OCI-M1 (cell line): ENCODE measurements at places on chromosomes 4 and X.

- DNase-seq, result peak; percentile 22
These were observed 124.2 kb upstream of the MBNL3 start for GRCh38 chrX:132612821-132613564.

DNA sequence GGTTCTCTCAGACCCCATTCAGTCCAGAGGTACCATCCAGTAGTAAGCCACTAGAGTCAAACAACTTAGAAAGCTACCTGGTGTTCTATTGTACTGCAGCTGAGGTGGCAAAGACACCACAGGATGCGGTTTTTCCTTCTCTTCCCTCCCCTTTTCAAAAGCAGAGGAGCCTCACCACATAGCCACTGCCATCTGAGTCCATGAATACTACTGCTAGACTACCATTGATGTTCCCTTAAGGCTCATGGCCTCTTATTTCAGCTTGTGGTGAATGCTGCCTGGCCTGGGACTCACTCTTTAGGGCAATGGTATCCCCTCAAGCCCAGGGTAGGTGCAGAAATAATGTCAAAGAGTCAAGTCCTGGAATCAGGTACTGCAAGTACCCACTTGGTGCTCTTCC lies 41.8 kb upstream of the KLHL4 start:
- DNase-seq, result no peak

DNA sequence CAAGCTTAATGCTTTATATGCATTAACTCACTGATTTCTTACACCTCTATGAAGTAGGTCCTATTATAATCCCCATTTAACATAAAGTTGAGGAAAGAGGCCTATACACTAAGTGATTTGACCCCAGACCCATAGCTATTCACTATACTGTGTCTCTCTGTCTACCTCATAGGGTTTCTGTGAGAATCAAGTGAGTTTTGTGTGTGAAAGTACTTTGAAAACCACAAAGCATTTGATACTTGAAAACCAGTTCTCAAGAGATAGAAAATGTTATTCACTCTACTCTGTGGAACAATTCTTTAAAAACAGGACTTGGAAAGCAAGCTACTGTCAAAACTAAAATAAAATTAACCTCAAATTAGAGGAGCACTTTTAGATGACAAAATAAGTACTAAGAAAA lies 35.0 kb downstream of the SHROOM3 start:
- no peak for DNase-seq

GRCh38 chrX:154373340-154374306 lies 811 bp downstream of the FLNA start:
- no peak for DNase-seq

DNA sequence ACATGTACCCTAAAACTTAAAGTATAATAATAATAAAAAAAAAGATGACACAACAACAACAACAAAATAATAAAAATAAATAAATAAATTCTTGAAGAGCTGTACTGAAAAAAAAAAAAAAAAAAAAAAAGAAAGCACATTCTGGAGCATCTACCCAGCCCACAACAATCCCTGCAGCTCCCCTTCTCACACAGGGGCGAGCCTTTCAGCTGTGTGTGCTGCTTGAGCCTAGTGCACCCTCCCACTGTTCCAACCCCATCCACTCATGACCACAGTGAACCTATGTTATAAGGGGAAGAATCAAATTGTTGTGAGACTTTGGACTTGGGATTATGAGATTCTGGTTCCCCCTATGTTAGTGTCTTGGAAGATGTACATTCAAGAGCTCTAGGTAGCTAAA lies 161.5 kb upstream of the JADE1 start:
- DNase-seq, result no peak

DNA sequence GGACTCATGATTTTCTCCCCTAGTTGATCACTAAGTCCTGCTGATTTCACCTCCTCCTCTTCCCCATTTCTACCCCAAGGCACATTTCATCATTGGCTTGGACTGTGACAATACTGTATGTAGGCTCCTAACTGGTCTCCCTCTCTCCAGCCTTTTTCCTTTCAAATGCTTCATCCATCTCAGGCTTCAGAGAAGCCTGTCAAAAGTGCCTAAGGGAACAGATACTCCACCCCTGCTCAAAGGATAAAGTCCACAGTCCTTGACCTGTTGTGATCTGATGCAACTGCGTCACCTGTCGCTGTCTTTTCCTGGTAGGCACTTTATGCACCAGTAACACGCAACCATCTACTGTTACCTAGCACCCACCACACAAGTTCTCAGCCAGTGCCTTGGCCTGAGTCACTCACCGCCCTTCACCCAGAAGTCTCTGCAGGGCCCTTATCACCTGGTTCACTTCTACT lies 12.8 kb downstream of the SCARB2 start:
- DNase-seq, result peak; percentile 15

- DNase-seq, result no peak
These were observed 87.7 kb downstream of the COL25A1 start for GRCh38 chr4:109214622-109215301.

GRCh38 chr4:52071791-52072546 lies 20.9 kb downstream of the SPATA18 start:
- DNase-seq, result no peak

DNA sequence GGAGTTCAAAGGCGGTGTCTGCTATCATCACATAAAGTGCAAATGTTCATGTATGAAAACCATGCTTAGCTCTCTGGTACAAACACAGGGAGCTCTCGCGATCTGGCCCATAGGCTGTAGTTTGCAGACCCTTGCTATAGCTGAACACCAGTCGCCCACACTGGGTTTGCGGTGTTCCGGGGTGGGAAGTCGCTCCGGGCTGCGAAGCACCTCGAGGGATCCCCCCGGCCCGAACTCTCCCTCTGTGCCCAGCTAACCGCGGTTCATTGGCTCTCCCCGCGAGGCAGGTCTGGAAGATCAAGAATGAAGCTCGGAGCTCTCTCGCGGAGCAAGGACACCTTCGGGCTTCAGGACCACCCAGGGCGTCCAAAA lies 341 bp upstream of the PRPS2 start:
- DNase-seq, result no peak

- DNase-seq, result no peak
These were observed 92.7 kb downstream of the STK32B start for GRCh38 chr4:5143940-5144339.

- DNase-seq, result no peak
These were observed 128.8 kb upstream of the NKX1-1 start for GRCh38 chr4:1534876-1535526.

GRCh38 chrX:30748342-30748960 lies 95.2 kb downstream of the GK start:
- no peak for DNase-seq

GRCh38 chrX:153627675-153628111 lies 19.3 kb upstream of the DUSP9 start:
- no peak for DNase-seq

- peak; percentile 80 for DNase-seq
These were observed 31.5 kb upstream of the IL21 start for GRCh38 chr4:122652379-122652778.

GRCh38 chr4:163603257-163603656 lies 108.8 kb downstream of the TMA16 start:
- DNase-seq, result no peak

DNA sequence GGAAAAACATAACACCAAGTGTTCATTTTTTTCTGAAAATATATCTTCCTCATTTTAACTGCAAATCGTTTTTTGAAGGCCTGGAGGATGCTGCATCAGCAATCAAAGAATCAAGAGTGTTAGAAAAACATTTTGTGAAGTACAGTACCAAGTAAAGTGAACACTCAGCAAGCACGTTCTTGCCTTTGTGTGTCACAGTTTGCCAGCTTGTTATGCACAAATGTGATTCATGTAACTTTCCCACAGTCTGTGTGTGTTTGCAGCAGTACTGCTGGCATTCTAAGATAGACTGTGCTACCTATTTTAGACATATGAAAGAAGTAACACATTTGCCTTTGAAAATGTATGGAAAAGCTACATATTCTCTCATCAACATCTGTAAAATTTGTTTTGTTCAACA lies 1617.7 kb downstream of the RPA4 start:
- DNase-seq, result no peak

DNA sequence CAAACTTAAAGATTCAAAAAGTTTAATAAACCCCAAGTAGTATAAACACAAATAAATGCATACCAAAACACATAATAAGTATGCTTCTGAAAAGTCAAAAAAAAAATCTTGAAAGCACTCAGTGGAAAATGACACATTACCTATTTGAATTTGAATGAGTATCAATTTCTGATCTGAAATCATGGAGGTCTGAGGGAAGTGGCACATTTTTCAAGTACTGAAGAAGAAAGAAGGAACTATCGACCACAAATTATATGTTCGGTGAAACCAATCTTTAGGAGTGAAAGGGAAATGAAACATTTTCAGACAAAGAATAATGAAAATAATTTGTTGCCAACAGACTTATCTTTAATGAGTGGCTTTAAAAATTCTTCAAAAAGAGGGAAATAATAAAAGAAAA lies 12.1 kb upstream of the F9 start:
- no peak for DNase-seq

DNA sequence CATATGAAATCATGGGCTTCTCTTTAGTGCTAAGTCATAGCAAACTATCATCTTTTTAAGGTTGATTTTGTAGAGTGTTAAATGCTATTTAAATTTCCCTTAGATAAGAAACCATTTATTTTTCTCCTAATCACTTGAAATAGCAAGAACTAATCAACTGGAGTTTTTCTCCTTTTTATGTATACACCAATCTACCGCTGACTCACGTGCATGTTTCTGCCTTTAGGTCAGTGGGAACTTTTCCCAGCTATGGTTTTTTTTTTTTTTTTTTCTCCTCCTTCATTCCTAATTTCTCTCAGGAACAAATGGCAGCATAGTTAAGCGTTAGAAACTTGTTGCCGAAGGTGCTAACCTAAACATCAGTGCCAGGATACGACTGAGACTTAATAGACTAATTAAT lies 176.4 kb downstream of the BMPR1B start:
- DNase-seq, result no peak

DNA sequence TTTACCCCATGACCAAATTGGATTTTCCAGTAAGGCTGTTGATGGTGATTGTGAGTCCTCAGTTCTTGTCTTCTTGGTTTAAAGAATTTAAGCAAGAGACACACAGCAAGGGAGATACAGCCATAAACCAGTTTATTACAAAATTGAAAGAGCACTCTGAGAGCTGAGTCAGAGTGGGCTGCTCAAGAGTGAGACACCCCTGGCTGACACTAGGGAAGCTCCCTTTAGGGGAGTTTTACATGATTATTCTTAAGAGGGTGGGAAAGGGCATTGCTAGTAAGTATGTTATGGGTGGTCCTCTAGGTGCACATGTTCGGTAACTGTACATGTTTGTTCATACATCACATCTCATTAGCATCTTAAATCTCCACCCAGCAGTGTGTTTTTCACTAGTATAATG lies 18.8 kb upstream of the ZNF81 start:
- peak; percentile 63 for DNase-seq

DNA sequence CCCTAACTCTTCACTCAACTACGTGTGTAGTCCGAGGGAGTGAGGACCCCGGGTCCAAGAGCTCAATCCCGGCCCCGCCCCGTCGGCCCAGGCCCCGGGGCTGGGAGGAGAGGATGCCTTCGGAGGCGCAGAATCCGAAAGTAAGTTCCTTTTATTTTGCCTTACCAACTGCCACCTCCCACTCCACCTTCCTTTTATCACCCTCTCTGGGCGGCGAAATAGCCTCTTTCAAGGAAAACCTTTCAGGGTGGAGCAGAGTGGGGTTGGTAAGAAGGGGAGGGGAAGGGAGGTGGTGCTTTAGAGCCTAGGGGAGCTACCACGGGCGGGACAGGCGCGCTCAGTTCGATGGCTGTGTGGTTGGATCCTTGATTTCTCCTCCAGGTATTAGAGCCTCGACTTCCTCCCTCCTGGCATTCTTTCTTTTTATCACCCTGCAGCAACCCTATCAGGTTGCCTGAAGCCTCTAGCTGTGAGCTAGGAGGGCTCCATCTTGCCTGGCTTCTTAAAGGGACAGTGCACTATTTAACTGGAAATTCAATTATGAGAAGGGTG lies 191.2 kb downstream of the RRAGB start:
- peak; percentile 62 for DNase-seq

- DNase-seq, result peak; percentile 43
These were observed 266.1 kb downstream of the GRIA3 start for GRCh38 chrX:123450222-123450621.

DNA sequence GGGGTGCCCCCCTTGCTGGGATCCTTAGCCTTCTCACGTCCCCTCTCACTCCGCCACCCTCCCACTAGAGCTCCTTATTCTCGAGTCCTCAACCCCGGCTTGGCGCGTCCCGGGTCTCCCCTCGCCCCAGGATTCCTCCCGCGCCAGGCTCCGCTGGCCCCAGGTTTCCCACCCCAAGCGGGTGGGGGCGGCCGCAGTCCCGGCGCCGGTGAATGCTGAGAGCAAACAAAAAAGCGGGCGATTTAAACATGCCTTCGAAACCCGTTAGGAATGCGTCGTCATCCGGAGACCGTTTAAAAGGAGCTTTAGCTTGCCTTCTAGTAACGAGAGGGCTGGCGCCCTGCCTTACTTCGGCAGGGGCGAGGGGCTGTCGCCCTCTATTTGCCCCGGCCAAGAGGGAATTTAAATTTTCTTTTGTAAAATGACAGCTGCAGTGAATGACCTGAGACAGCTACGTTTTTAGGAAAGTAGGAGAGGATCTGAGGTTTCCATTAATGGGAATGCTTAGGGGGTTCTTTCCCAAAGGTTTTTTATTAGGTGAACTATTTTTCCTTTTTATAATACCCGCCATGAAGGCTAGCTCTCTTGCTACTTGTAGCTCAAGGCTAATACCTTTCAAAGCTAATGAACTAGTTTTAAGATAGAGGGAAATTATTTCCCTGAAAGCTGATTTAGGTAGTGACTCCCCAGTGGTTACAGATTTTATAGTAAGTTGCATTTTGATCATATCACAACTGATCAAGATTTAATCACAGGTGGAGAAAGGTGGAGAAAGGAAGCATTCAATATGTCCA lies 3.1 kb downstream of the JADE1 start:
- DNase-seq, result peak; percentile 79

DNA sequence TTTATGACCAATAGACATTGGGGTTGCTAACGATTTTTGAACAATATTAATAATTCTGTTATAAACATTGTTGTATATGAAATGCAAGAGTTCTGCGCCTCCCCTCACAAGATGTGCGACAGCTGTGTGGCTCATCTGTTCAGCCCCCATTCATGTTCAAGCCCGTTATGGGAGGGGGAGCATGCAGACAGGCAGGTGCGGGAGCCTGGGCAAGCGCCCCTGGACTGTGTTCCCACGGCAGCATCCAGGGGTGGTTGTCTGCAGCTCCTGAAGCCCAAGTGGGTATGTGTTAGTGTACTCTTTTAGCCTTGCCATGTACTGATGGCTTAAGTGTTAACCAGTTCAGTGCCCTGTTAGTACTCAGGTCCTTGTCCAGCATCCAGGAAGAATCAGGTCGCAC lies 34.6 kb downstream of the UGT2A3 start:
- DNase-seq, result no peak
